ENCODE measurements at places on chromosomes 4 and X.

GRCh38 chr4:140904904-140905303 is 148.7 kb upstream of the TBC1D9 start:
- DNase-seq, result peak; percentile 43

DNA sequence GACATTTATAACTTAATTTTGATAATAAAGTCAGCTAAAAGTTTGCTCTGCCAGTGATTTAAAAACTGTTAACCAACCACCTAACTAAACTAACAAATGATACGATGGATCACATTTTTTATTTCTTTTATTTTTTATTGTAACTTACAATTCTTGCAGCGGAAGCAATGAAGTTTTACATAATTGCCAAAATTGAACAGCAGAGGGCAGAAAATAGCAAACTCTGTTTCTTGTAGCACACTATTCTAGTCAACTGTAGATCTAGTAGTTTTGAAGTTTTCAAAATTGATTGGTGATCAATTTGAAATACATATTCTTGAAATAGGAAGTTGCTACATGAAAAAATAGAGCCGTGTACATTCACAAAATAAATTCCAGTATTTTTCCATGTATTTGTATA is 2.8 kb upstream of the GRIA2 start:
- DNase-seq, result no peak

DNA sequence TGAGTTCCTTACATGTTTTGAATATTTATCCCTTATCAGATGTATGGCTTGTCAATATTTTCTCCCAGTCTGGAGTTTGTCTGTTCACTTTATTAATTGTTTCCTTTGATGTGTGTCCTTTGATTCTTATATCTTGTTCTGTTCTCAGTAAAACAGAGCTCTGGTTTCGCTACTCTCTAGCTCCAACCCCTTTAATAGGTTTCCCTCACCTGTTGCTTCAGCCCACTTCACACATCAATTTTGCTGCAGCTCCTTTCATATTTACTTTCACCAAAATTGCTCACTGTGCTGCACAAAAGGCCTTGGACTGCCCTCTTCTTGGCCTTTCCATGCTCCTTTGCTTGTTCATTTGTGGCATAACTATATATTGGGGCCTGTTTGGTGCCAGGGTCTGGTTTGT is 85.1 kb downstream of the CFAP299 start:
- no peak for DNase-seq

- DNase-seq, result peak; percentile 73
Observed at GRCh38 chr4:144648042-144648441, 2.1 kb downstream of the HHIP start.

DNA sequence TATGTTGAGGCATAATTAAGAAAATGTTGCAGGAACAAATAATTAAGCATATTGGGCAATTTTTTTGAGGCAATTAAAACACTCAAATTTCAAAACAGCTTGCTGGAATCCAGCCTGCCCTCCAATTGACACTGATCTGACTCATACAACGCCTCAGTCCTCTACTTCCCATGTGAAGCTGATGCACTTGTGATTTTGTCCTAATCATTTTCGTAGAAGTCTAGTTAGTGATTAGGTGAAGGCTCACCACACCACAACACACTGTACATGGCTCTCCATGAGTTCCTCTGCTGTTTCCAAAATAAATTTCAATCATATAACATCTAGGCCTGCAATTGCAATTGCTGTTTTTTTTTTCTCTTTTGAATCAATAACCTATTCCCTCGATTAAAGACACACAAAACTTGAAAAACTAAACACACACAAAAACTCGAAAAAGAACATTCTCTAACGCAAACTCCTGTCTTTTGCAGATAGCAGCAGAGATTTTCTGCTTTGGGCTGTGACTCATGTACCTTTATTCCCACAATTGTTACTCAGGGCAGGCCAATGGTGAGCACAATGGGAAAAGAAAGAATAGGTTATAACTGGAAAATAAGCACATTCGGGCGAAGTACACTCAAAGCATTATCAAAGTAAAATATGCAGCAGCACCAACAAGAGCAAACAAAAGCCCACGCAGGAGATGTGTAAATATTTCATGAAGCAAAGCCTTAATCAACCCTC is 1.7 kb downstream of the GPRIN3 start:
- no peak for DNase-seq

DNA sequence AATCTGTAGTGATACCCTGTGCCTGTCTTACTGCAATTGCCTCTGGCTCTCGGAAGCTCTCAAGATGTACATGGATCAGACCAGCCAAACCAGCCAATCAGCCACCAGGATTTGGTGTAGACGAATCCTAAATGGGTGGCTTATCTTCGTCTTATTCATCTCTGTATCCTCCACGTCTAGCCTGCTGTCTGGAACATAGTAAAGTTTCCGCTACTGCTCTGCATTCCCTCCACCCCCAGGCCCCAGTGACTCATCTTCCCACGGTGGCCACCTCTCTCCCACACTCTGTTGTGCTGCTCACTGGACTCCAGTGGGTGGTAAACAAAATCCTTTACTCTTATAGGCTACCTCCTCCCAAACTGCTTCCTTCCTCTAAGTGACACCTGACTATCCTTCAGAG is 37.8 kb downstream of the SEPTIN6 start:
- DNase-seq, result no peak

- DNase-seq, result no peak
Observed at GRCh38 chrX:40202456-40202855, 104.7 kb upstream of the BCOR start.

DNA sequence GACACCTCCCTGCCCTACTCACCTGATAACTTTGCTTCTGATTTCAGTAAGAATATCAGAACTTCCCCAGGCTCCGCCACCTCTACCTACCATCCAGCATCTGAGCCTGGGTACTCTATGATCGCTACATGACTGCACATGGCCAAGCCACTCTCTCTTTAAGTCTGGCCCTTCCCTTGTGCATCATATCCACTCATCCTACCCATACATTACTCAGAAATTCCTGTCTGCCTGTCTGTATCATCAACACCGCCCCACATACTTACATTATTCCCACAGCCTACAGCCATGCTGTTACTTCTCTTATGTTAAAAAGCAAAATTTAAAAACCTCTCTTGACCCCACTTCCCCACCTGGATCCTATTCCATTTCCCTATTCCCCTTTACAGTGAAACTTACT is 84.7 kb downstream of the SCD5 start:
- no peak for DNase-seq

GRCh38 chr4:185358959-185359358 is 36.8 kb downstream of the LRP2BP start:
- DNase-seq, result no peak

- DNase-seq, result no peak
Observed at GRCh38 chr4:171288816-171289432, 524.3 kb upstream of the GALNTL6 start.

GRCh38 chrX:120236687-120237479 is 13.7 kb upstream of the ZBTB33 start:
- DNase-seq, result no peak

GRCh38 chr4:8248091-8248490 is 21.5 kb upstream of the HTRA3 start:
- no peak for DNase-seq

- peak; percentile 9 for DNase-seq
Observed at GRCh38 chrX:17456526-17456925, 81.5 kb downstream of the NHS start.

DNA sequence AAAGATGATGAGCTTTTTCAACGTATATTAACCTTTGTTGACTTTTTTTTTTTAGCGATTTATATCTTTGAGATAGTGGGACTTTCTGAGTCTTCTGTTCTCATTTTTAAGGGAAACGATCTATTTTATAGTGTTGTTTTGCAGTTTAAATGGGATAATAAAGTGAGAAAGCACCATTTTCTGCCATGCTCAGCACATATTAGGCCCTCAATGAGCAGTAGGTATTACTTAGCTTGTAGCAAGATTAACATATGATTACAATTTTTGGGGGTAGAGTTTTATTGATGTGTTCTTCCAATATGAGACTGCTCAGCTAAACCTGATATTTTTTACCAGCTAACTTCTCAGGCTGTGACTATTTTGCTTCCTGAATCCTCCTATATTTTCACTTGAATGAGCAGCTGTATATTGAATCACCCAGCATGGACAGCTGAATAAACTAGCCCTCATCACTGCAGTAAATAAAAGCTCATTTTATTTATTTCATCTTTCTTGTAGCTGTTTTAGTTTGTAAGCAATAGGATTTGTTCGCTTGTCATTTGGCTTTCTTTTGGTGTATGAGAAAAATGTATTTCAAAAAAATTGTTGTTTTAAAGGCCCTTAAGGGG is 43.7 kb downstream of the UGT8 start:
- no peak for DNase-seq

DNA sequence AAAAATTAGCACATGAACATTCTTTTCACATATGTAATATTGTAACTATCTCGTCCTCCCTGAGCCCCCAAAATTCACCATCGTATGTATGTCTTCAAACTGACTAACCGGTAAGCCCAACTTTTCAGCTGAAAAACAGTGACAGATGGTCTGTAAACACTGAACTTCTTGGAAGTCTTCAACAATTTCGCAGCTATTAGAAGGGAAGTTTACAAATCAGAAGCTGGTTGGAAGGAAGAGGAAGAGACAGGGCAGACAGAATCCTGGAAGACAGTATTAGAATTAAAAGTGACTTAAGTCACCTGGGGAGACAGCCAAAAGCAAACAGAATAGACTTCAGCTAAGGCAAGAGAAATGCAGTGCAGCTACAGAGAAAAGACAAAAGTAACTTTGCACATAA is 858.4 kb downstream of the ADGRL3 start:
- no peak for DNase-seq

DNA sequence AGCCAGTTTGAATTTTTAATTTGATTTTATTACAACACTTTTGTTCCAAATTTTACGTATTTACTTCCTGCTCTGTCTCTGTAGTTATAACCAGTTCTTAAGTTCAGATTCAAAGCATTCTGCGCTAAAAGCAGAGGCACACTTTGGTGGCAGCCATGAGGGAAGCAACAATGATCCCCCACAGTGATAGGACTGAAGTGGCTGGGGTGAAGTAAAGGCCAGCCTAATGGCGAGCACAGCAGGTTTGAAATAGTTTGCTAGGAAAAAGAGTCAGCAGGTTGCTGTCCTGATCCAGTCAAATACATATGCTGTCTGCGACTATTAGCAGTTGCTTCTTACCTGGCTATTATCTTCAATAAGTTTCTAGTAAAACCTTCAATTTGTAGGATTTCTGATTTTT is 176.3 kb downstream of the RPA4 start:
- DNase-seq, result no peak

- no peak for DNase-seq
Observed at GRCh38 chrX:42017971-42018370, 94.6 kb upstream of the CASK start.

DNA sequence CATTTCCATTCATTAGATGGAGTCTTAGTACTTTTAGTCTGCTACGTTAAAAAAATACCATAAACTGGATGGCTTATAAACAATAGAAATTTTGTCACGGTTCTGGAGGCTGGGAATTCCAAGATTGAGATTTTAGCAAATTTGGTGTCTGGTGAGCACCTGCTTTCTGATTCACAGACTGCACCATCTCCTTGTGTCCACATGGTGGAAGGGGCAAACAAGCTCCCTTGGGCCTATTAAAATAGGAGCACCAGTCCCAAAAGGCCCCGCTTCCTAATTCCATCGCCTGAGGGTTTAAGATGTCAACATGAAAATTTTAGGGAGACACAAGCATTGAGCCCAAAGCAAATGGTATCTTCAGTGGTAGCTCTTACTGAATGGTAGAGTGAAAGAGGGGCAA is 120.5 kb upstream of the MAP9 start:
- DNase-seq, result no peak

DNA sequence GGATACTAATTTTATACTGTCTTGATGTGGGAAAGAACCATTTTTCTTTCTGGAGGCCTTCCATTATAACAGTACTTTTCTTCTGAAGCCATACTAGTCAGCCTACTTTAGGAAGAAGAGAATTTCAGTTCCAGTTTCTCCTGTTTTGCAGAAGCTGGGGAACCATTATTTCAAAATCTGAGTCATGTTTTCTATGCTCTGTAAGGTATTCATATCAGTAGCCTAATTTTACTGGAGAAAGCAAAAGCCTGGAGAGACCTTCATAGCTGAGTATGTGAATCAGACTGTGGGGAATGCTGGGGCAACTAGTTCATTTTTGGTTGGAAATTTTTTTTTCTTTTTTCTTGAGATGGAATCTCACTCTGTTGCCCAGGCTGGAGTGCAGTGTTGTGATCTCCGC is 22.4 kb downstream of the AFF1 start:
- no peak for DNase-seq

- no peak for DNase-seq
Observed at GRCh38 chr4:5511791-5512190, 196.6 kb downstream of the EVC2 start.

- no peak for DNase-seq
Observed at GRCh38 chr4:164748375-164748774, 5.6 kb upstream of the SMIM31 start.

GRCh38 chrX:29145316-29145715 is 558.1 kb downstream of the IL1RAPL1 start:
- DNase-seq, result no peak

DNA sequence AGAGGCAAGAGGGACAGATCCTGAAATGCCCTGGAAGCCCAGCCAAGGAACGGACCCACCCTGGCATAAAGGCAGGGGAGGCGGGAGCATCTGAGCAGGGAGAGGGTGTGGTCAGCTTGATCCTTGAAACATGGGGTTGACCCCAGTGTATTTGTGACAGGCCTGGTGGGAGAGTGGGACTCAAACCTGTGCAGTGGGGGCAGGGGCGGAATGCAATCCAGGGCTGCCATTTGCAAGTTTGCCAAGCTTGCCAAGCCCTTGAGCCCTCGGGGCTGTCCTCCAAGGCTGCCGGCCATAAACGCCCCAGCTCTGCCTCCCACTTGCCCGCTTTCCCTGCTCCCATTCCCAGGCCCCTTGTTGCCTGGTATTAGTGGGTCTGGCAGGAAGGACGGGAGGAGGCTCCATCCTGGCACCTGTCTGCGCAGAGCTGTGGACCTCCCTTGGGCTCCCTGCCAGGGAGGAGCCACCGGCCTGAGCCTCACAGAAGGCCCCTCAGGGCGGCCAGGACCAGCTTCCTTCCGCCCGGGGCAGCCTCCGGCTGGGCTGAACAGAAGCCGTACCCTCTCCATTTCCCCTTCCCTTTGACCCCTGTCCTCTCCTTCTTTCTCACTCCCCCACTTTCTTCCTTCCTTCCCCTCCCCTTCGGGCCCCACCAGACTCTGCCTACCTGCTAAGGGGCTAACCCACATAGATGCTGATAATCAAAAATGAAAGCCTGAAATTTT is 661 bp downstream of the S100P start:
- no peak for DNase-seq

GRCh38 chrX:7146703-7147412 is 654 bp upstream of the STS start:
- peak; percentile 7 for DNase-seq

DNA sequence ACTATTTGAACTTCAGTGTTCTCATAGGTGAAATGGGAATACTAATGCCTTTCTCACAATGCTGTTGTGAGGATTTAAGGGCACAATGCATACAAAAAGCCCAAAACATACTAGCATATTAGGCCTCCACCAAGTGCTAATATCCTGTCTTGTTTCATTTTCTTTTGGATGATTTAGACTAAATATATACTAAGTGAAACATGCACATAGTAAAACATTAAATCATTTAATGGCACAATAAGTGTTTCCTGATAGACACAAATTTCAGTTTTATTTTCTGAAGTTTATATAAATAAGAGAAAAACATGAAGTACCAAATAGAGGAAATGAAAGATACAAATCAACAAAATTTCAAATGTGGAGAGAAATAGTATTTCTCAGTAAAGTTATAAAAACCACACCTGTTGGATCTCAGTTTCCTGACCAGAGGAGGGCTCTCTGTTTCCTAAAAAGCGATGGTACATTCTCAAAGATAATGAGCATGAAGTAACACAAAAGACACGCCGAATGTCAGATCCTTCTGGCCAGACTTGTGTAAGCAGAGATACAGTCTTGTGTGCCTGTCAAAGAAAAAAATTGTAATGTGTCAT is 25.1 kb downstream of the DDX60 start:
- DNase-seq, result no peak

- DNase-seq, result no peak
Observed at GRCh38 chrX:48785540-48786214, 713 bp upstream of the GATA1 start.

Data from putamen (tissue), 1 donor.